Endodermal cell (in vitro differentiated cells): ENCODE measurements at places on chromosomes 11 and 22. TPM values are rescaled to one million over a fixed set of nuclear protein-coding genes. Genes with fewer than 3 reads are reported as not detected.

Gene CTSW
- total RNA-seq: not detected in 3 replicates

Gene CCDC82
- total RNA-seq: 16.3 and 20.9 TPM in 2 replicates

Gene RIMBP3C
- total RNA-seq: 0.47 to 1.3 TPM (median 0.75 TPM) in 3 replicates

Gene CDON
- 18.8 and 19.2 TPM in 2 replicates for total RNA-seq

Gene PDE3B
- 6.4 to 15.3 TPM (median 11.7 TPM) in 3 replicates for total RNA-seq

Gene NXPE1
- total RNA-seq: not detected in 3 replicates

GRCh38 chr11:106421676-106422292 is 344.3 kb downstream of the AASDHPPT start:
- DNase-seq: no peak
- H3K27me3 ChIP-seq: no peaks in the 10 kb centered on the region
- no peak overlapping the region for H3K4me3 ChIP-seq
- no peaks in the 10 kb centered on the region for H3K4me1 ChIP-seq
- no peak overlapping the region for H3K27ac ChIP-seq

- H3K4me3 ChIP-seq: no peak overlapping the region
- H3K27ac ChIP-seq: no peak overlapping the region
- no peak for DNase-seq
Measured at GRCh38 chr22:43179911-43180195, 7.1 kb downstream of the TTLL12 start.

DNA sequence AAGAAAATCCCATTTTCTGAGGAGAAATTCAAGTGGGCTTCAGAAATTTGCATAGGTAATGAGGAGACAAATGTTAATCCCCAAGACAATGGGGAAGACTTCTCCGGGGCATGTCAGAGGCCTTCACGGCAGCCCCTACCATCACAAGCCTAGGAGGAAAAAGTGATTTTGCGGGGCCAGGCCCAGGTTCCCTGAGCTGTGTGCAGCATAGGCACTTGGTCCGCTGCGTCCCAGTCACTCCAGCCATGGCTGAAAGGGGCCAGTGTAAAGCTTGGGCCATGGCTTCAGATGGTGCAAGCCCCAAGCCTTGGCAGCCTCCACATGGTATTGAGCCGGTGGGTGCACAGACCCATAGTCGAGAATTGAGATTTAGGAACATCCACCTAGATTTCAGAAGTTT is 570.7 kb downstream of the KCNA4 start:
- no peak overlapping the region for H3K4me3 ChIP-seq
- no peaks in the 10 kb centered on the region for H3K36me3 ChIP-seq
- no peak overlapping the region for H3K27ac ChIP-seq
- no peaks in the 10 kb centered on the region for H3K27me3 ChIP-seq
- H3K4me1 ChIP-seq: no peaks in the 10 kb centered on the region

GRCh38 chr11:133506551-133507094 is 25.7 kb downstream of the OPCML start:
- no peaks in the 10 kb centered on the region for H3K27me3 ChIP-seq
- H3K4me1 ChIP-seq: no peaks in the 10 kb centered on the region
- no peak for DNase-seq
- H3K27ac ChIP-seq: no peak overlapping the region
- no peak overlapping the region for H3K4me3 ChIP-seq

GRCh38 chr11:40062616-40063015 is 1396.8 kb downstream of the LRRC4C start:
- DNase-seq: no peak
- H3K4me3 ChIP-seq: no peak overlapping the region
- no peaks in the 10 kb centered on the region for H3K36me3 ChIP-seq
- no peak overlapping the region for H3K27ac ChIP-seq
- no peaks in the 10 kb centered on the region for H3K4me1 ChIP-seq

- peak; percentile 95 for DNase-seq
- peaks cover 5% of the 10 kb centered on the region for H3K27me3 ChIP-seq
- no peaks in the 10 kb centered on the region for H3K36me3 ChIP-seq
- peaks cover 18% of the 10 kb centered on the region for H3K4me1 ChIP-seq
- no peak overlapping the region for H3K4me3 ChIP-seq
Measured at GRCh38 chr11:119975561-119976152, 162.3 kb downstream of the TRIM29 start.

GRCh38 chr11:122320671-122321070 is 204.7 kb upstream of the BLID start:
- no peaks in the 10 kb centered on the region for H3K36me3 ChIP-seq
- H3K27me3 ChIP-seq: no peaks in the 10 kb centered on the region
- peak overlapping the region; percentile 99 for H3K27ac ChIP-seq
- DNase-seq: no peak

DNA sequence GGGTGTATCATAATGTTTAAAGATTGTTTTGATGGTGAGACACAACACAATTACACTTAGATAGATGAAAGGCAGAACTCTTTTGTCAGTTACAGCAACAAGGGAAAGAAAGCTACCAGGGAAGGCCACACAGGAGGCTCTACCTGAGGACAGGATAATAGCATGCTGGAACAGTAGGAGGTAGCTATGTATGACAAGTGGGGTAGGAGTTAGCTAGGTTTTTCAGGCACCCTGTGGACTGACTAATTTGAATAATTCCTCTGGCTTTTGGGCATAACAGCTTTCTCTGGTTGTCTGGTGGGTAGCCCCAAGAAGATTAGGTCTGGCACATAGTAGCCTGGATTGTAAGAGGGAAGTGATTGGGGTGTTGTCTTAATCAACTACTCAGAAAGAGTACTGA is 475.4 kb upstream of the CHORDC1 start:
- no peak overlapping the region for H3K4me3 ChIP-seq
- peak; percentile 51 for DNase-seq
- H3K27me3 ChIP-seq: peaks cover 2% of the 10 kb centered on the region
- no peak overlapping the region for H3K27ac ChIP-seq
- H3K4me1 ChIP-seq: no peaks in the 10 kb centered on the region
- H3K36me3 ChIP-seq: no peaks in the 10 kb centered on the region

DNA sequence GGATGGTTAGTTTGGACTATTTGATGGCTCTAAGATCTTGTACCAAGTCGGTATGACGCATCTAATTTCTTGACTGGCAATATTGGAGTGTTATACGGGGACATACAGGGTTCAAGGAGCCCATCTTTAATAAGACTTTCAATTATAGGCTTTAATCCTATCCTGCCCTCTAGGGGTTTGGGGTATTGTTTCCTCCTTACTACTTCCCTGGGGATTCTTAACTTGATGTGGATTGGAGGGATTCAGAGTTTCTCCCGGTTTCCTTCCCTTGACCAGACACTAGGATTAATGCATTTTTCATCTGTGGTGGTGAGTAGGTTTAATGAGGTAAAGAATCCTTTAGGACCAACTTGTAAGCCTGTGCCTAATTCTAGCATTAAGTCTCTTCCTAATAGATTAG is 18.8 kb downstream of the CYP2D6 start:
- peaks cover 9% of the 10 kb centered on the region for H3K4me1 ChIP-seq
- no peaks in the 10 kb centered on the region for H3K27me3 ChIP-seq
- peak overlapping the region; percentile 51 for H3K27ac ChIP-seq
- no peak for DNase-seq

DNA sequence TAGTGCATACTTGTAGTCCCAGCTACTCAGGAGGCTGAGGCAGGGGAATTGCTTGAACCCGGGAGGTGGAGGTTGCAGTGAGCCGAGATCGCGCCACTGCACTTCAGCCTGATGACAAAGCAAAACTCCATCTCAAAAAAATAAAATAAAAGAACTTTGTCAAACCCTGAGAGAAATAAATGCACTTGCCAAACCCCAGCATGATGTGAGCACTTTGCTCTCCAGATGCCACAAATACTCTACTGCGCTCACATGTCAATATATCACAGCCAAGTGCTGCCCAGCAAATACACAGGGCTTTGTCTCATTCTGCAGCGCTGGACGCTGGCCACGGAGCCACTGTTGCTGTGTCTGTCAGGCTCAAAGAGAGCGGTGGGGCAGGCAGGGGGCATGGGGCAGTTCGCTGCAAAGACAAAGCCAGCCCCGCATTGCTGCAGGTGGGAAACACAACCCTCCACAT is 45.1 kb downstream of the AHNAK start:
- H3K4me1 ChIP-seq: peaks cover 9% of the 10 kb centered on the region
- DNase-seq: peak; percentile 61
- no peaks in the 10 kb centered on the region for H3K36me3 ChIP-seq
- H3K4me3 ChIP-seq: no peak overlapping the region
- no peaks in the 10 kb centered on the region for H3K27me3 ChIP-seq

GRCh38 chr11:94183886-94184264 is 55.2 kb downstream of the PANX1 start:
- peak; percentile 96 for DNase-seq
- H3K27me3 ChIP-seq: no peaks in the 10 kb centered on the region
- no peak overlapping the region for H3K27ac ChIP-seq
- H3K4me1 ChIP-seq: no peaks in the 10 kb centered on the region
- peaks cover 46% of the 10 kb centered on the region for H3K36me3 ChIP-seq

GRCh38 chr11:105490333-105490732 is 119.5 kb upstream of the GRIA4 start:
- H3K4me1 ChIP-seq: no peaks in the 10 kb centered on the region
- H3K27me3 ChIP-seq: no peaks in the 10 kb centered on the region
- no peak for DNase-seq
- no peak overlapping the region for H3K4me3 ChIP-seq

DNA sequence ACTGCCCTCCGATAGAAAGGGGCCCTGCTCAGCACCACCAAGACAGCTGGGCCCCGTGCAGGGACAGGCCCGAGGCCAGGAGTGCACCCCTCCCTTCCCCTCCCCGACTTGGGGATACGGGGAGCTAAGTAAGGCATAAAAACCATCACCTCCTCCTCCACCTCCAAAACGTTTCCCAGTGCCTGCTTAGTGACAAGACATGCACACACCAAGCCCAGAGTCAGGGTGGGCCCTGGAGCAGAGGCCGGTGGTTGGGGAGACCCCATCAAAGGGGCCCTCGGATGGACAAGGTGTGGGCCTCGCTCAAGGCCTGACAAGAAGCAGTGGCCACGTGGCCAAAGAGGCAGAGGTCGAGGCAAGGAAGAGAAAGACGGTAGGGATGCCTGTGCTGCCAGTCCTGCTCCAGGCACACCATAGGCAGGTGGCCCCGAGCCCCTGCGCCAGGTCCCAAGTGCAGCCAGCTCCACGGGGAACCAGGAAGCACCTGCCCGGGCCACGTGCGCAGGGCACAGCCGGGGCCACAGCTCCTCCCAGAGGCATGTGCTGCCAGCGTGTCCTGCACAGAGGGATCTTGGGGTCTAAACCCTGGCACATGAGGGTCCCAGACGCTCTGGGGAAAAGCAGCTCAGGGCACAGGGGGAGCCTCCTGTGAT is 53.0 kb downstream of the BRD1 start:
- peaks cover 64% of the 10 kb centered on the region for H3K36me3 ChIP-seq
- no peak for DNase-seq
- no peaks in the 10 kb centered on the region for H3K27me3 ChIP-seq
- no peak overlapping the region for H3K27ac ChIP-seq
- H3K4me3 ChIP-seq: no peak overlapping the region

- no peak overlapping the region for H3K4me3 ChIP-seq
- peaks cover 8% of the 10 kb centered on the region for H3K4me1 ChIP-seq
- H3K27ac ChIP-seq: no peak overlapping the region
- DNase-seq: no peak
- H3K27me3 ChIP-seq: no peaks in the 10 kb centered on the region
Measured at GRCh38 chr11:15483205-15483604, 368.5 kb downstream of the INSC start.

GRCh38 chr22:33785283-33785968 is 134.8 kb downstream of the LARGE1 start:
- DNase-seq: no peak
- H3K4me1 ChIP-seq: no peaks in the 10 kb centered on the region
- H3K27me3 ChIP-seq: no peaks in the 10 kb centered on the region
- no peak overlapping the region for H3K4me3 ChIP-seq
- H3K27ac ChIP-seq: no peak overlapping the region

GRCh38 chr11:48036011-48036410 is 55.7 kb downstream of the PTPRJ start:
- no peak overlapping the region for H3K27ac ChIP-seq
- H3K27me3 ChIP-seq: no peaks in the 10 kb centered on the region
- H3K4me1 ChIP-seq: peaks cover 12% of the 10 kb centered on the region
- no peaks in the 10 kb centered on the region for H3K36me3 ChIP-seq
- no peak overlapping the region for H3K4me3 ChIP-seq
